NCI-H2081 treated with DMSO at 0.1 percent for 48 hours (cell line): ENCODE measurements at places on chromosomes 2 and 18.

DNA sequence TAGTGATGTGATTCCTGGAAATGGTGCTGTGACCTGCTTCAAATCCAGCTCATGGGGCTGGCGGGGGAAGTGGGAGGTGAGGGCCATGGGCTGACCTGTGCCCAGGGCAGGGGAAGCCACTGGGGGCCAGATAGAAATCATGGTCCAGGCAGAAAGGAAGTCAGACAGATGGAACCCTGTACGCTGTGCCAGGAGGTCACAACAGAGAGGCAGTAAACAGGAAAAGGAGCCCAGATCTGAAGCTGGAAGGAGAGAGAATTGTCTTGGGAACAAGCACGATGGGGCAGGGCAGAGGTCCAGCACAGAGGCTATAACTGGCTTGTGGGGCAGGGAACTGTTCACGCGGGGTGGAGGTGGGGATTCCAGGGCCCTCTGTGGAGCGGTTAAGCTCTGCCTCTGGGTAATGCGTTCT lies 76.0 kb downstream of the RNF144A start:
- no peak for DNase-seq

GRCh38 chr2:62505109-62505749 lies 766 bp downstream of the TMEM17 start:
- DNase-seq: no peak

- DNase-seq: no peak
These were observed 278.8 kb upstream of the MEIS1 start for GRCh38 chr2:66156171-66156570.

GRCh38 chr18:56065086-56065485 lies 477.1 kb upstream of the TCF4 start:
- DNase-seq: no peak

- no peak for DNase-seq
These were observed 22.4 kb upstream of the SLC8A1 start for GRCh38 chr2:40474306-40474705.

- DNase-seq: no peak
These were observed 47.7 kb downstream of the SMAD7 start for GRCh38 chr18:48902856-48903601.

GRCh38 chr18:54003195-54003594 lies 221.3 kb downstream of the MBD2 start:
- no peak for DNase-seq

DNA sequence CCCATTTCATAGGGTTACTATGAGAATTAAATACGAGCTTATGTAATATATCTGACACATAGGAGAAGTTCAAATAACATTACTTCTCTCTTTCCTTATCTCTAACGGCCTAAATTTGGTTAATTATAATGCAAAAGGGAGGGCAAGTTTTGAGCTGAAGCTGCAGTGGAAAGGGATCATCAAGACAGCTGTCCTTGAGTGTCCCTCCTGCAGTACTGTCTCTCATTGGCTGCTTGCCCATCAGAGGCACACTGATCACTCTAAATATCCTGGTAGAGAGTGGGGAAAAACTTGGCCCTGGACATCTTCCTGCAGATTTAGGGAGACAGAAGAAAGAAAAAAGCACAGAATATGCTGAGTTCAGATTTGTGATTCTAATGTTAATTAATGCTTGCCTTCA lies 186.0 kb downstream of the CAMKMT start:
- no peak for DNase-seq

GRCh38 chr18:41752826-41753225 lies 202.2 kb upstream of the PIK3C3 start:
- DNase-seq: no peak

DNA sequence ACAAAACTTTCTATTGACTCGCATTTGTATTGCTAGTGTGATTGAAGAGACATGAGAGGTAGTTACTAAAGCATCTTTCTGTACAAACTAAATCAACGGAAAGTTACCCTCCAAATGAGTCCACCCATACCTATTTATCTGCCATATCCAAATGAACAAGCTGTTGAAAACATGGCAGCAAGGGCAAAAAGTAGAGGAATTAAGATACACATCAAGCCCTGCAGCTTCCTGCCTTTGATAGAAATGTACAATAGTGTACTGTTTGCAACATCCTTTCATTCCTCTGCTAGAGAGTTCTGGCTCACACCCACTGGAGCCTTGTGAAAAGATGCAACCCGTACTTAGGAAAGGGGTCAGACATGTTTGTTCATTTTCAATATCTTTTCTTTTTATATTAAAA lies 122.5 kb downstream of the ERBB4 start:
- no peak for DNase-seq

GRCh38 chr18:26546875-26547645 lies 1.3 kb downstream of the KCTD1 start:
- no peak for DNase-seq

DNA sequence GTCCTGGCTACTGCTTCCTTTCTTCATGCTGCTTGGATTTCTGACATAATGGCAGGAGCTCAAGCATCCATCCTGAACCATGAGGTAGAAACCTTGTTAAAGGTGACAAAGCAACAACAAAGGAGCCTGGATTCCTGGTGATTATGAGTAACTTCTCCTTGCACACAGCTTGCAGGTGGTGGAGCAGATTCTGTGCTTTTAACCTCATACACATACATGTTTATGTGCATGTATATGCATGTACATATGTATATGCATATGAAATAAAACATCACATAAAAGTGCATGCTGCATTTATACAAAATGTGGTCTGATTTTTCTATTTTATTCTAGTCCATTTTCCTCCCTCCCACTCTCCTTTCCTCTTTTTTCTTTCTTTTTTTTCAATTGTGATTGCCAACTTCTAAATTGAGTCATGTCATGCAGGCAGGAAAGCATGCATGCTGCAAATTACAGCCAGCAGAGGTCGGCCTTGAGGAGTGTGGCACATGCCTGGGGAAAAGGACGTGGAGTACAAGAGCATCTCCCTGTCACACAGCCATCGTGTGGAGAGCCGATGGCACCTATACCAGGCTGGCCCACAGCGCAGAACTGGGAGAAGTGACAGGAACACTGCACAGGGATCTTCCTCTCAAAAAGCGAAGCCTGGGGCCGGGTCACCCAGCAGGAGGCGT lies 17.9 kb downstream of the LCT start:
- DNase-seq: no peak

GRCh38 chr2:9797681-9798556 lies 45.4 kb upstream of the TAF1B start:
- no peak for DNase-seq

GRCh38 chr2:128379021-128380015 lies 60.6 kb upstream of the HS6ST1 start:
- DNase-seq: no peak

- no peak for DNase-seq
These were observed 23.3 kb downstream of the MARCHF7 start for GRCh38 chr2:159735648-159736047.

GRCh38 chr2:120995152-120995551 lies 259.5 kb downstream of the GLI2 start:
- no peak for DNase-seq

- DNase-seq: no peak
These were observed 187.7 kb downstream of the SMAD7 start for GRCh38 chr18:48762836-48763718.

GRCh38 chr2:165203689-165204559 lies at the start of gene SCN3A:
SCN3A (minus strand) TSS chr2:165204050; CDS start chr2:165176394, 27,656 bp downstream.
- DNase-seq: peak; percentile 88

DNA sequence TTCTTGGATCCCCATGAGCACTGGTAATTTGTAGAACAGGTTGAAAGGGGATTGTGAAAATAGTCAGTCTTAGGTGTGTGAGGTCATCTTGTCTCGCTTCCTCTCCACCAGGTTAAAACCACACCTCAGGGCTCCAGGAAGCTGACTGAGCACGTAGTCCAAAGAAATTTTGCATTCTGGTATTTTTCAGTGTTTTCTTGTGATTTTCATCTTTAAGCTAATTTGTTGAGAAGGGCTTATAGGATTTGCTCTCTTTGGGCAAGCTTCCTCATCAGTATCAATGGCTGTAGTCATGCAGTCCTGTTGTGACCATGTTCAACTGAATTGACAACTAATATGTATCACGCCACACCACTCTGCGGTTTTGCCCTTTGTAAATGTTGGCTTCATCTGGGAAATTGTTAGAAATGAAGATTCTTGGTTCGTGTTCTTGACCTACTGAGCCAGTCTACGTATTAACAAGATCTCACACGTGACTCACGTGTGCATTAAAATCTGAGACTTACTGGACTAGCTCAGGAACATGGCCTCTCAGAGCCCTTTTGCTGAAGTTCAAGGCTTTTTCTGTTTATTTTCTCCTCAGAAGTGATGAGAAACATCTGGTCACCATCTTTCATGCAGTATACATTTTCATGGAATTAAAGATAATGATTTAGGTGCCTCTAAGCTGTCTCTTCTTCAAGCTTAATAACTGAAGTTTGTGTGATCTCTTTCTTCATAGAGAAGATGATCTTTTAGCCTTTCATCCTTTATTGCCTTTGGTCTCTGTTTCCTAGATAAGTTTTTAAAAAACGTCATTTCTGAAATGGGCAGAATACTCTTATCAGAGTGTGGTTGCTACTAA lies 32.8 kb downstream of the FMNL2 start:
- no peak for DNase-seq

- no peak for DNase-seq
These were observed 1.1 kb upstream of the ZBTB7C start for GRCh38 chr18:48410095-48410920.

DNA sequence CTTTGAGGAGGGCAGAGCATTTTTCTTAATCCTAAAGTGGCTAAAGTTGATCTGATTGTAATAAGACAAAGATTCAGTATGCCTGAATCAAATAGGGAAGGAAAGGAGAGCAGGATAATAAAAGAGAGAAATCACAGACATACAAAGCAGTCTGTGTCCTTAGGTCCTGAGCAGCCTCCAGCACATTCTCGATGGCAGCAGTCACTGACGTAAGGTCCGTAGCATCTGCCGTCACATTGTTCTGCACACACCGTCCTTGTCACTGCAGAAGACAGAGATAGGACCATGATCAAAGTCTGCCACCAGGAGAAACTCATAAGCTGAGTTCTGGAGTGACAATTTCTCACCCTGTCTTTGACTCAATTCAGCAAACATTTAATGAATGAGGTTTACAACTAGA lies 813.7 kb downstream of the ERBB4 start:
- no peak for DNase-seq

- DNase-seq: no peak
These were observed 15.1 kb downstream of the RASGRP3 start for GRCh38 chr2:33491441-33492084.

DNA sequence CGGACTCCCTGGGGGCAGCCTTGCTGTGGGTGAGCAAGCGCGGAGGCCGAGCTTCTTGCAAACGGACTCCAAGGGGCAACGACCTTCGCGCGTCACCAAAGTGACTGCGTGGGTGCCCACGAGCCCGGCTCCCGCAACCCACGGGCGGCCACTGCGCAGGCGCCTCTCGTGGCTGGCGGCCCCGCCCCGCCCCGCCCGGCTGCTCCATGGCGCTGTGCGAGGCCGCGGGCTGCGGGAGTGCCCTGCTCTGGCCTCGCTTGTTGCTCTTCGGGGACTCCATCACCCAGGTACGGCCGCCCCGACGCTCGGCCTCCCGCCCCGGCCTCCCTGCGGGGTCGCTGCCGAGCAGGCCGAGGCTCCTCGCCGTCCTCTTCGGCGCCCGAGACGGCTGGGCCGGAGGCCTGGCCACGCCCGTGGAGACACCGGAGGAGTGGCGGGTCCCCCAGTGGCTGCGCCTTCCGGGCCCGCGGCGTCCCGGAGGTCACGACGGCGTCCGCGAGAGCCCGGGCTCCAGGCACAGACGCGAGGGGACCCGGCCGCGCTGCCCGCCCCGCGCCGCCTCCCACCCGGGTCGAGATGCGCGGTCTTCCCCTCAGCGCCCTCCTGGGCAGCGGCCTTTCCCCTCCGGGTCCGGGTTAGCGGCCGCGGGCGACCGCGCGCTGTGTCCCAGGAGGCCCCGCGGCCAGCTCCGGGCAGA lies at the start of gene IAH1:
TSS of gene IAH1 (plus strand) at position 191 of the 697 bp plus-strand sequence. CDS start at position 207, 16 bp downstream.
- no peak for DNase-seq

- no peak for DNase-seq
These were observed 115.0 kb downstream of the SPTBN1 start for GRCh38 chr2:54570925-54571694.

DNA sequence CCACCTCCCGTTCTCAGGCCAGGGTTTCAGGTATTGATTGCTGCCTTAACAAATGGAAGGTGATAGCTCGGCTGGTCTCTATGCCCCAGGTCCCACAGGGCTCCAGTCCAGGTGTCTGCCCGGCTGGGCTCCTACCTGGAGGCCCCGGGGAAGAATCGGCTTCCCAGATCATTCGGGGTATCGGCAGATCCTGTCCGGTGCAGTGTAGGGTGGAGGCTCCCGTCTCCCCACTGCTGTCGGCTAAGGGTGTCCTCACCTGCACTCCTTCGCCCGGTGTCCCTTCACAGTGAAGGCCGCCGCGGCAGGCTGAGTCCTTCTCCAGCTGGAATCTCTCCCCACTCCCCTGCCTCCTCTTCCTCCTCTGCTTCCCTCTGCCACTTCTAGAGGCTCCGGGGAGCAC lies 573.9 kb upstream of the SALL3 start:
- no peak for DNase-seq

- no peak for DNase-seq
These were observed 201.2 kb downstream of the TPGS2 start for GRCh38 chr18:36627637-36628036.

DNA sequence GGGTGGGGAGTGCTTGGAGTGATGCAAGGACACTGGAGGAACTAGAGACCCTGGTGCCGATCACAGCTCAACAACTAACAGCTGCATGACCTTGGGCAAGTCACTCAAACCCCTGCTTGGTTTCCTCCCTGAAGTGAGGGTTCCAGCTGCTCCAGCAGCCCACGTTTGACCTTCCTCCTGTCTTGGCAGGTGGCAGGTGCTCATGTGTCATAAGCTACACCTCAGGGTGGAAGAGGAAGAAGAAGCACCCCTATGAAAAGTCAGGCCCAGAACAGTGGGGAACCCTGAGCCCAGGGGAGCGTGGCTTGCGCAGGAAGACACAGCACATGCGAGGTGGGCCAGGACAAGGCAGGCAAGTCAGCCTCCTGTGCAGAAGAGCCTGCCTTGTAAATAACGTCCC lies 42.4 kb downstream of the MRPL35 start:
- no peak for DNase-seq

GRCh38 chr2:222739939-222740338 lies 68.5 kb downstream of the MOGAT1 start:
- DNase-seq: no peak

DNA sequence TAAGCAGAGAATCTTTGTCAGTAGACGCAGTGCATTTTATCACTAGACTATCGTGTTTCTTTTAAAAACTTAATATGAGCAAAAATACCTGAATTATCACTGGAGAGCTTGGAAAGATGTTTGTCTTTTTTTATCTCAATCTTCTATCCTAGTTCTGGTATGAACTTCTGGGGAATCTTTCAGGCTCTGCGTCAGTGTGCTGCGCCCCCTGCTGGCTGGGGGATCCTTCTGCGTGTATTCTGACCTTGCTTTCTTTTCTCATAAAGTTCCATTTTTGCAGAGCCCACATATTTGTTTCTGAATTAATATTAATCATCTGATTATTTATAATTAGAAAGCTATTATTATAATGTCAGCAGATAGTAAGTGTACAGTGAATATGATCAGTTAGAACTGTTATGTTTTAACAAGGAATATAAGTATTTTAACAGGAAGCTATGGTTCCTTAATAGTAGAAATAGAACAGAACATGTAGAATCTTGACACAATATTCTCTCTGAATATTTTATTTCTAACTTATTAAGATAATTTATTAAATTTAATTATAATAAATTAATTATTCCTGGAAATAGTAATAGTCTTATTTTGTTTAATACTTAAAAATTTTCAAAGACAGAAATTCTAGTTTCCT lies 945.0 kb upstream of the CRIM1 start:
- no peak for DNase-seq

- DNase-seq: no peak
These were observed 131.5 kb downstream of the ZNF532 start for GRCh38 chr18:58996131-58996641.
